Thoracic aorta (tissue), 2 donors: ENCODE measurements at places on chromosomes 1 and 21.

- no peaks in the 10 kb centered on the region for H3K27me3 ChIP-seq
- H3K4me3 ChIP-seq: peak within 1 kb of the TSS; percentile 39
- H3K36me3 ChIP-seq: no peaks in the 10 kb centered on the region
- no peak within 1 kb of the TSS for H3K27ac ChIP-seq
- no peaks in the 10 kb centered on the region for H3K4me1 ChIP-seq
Observed at GRCh38 chr1:50108497-50109059, at the start of gene ELAVL4. Gene ELAVL4 (plus strand): TSS chr1:50108920. CDS start chr1:50109190, 270 bp downstream.

- peaks cover 4% of the 10 kb centered on the region for H3K36me3 ChIP-seq
- DNase-seq: no peak
- H3K27ac ChIP-seq: no peak overlapping the region
- H3K27me3 ChIP-seq: no peaks in the 10 kb centered on the region
- no peak overlapping the region for H3K4me3 ChIP-seq
Observed at GRCh38 chr1:65225179-65225578, 77.2 kb downstream of the AK4 start.

DNA sequence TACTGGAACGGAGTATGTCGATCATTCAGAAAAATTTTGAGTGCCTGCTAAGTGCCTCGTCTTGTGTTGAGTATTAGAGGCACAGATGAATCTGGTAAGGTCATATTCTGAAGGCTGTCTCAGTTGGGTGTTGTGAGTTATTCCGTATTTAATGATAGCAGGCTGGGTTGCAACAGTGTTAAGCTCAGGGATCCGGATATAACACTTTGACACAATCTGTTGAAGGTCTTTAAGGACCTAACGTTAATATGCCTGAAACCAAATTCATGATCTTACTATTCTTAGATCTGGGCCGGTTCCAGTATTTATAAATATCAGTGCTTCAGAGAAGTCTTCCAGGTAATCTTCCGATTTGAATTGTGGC, 555 bp downstream of the PRPF38A start:
- H3K27me3 ChIP-seq: no peaks in the 10 kb centered on the region
- H3K4me1 ChIP-seq: peaks cover 14% of the 10 kb centered on the region
- peak overlapping the region; percentile 82 for H3K27ac ChIP-seq
- H3K4me3 ChIP-seq: peak overlapping the region; percentile 95
- peaks cover 12% of the 10 kb centered on the region for H3K36me3 ChIP-seq

GRCh38 chr1:106926803-106927582, 129.5 kb upstream of the PRMT6 start:
- H3K27ac ChIP-seq: no peak overlapping the region
- no peaks in the 10 kb centered on the region for H3K36me3 ChIP-seq
- no peaks in the 10 kb centered on the region for H3K4me1 ChIP-seq
- no peak overlapping the region for H3K4me3 ChIP-seq
- no peak for DNase-seq

- H3K27me3 ChIP-seq: no peaks in the 10 kb centered on the region
- DNase-seq: no peak
- peaks cover 7% of the 10 kb centered on the region for H3K4me1 ChIP-seq
- peak overlapping the region; percentile 90 for H3K4me3 ChIP-seq
Observed at GRCh38 chr1:61042466-61043009, 39.8 kb upstream of the NFIA start.

GRCh38 chr1:154466206-154466605, 35.8 kb upstream of the TDRD10 start:
- no peaks in the 10 kb centered on the region for H3K4me1 ChIP-seq
- H3K27me3 ChIP-seq: no peaks in the 10 kb centered on the region
- H3K27ac ChIP-seq: no peak overlapping the region

DNA sequence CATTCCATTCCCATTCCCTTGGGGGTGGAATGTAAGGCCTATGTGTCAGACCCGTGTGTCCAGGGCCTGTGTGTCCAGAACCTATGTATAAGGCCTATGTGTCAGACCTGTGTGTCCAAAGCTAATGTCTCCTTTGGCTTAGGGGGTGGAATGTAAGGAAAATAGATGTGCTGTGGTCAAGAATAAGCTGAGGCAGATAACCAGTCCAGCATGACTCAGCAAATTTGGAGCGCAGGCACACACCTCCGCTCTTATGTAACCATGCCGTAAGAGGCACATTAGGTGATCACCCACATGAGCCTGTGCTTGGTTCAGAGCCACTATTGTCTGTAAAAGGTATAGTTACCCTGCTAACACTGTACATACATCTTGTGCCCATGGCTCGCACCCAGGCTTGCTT, 150.8 kb upstream of the SGIP1 start:
- peaks cover 3% of the 10 kb centered on the region for H3K4me1 ChIP-seq
- H3K27ac ChIP-seq: no peak overlapping the region
- H3K36me3 ChIP-seq: no peaks in the 10 kb centered on the region
- no peaks in the 10 kb centered on the region for H3K27me3 ChIP-seq
- no peak for DNase-seq

DNA sequence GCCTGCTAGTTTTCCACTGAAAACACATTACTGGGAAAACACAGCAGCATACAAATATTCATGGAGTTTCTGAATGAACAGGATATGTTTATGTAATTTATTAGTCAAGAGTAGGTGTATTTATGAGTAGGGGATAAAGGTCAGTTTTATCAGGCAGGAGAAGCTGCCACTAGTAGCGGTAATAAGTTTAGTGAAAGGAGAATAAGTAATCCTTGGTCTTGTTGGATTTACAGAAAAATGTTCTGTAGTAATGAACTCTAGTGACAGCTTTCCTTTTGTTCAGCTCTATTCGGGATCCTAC, 1.2 kb downstream of the MAST2 start:
- H3K36me3 ChIP-seq: peaks cover 4% of the 10 kb centered on the region
- DNase-seq: no peak
- H3K27ac ChIP-seq: no peak overlapping the region
- H3K27me3 ChIP-seq: no peaks in the 10 kb centered on the region
- peaks cover 4% of the 10 kb centered on the region for H3K4me1 ChIP-seq

DNA sequence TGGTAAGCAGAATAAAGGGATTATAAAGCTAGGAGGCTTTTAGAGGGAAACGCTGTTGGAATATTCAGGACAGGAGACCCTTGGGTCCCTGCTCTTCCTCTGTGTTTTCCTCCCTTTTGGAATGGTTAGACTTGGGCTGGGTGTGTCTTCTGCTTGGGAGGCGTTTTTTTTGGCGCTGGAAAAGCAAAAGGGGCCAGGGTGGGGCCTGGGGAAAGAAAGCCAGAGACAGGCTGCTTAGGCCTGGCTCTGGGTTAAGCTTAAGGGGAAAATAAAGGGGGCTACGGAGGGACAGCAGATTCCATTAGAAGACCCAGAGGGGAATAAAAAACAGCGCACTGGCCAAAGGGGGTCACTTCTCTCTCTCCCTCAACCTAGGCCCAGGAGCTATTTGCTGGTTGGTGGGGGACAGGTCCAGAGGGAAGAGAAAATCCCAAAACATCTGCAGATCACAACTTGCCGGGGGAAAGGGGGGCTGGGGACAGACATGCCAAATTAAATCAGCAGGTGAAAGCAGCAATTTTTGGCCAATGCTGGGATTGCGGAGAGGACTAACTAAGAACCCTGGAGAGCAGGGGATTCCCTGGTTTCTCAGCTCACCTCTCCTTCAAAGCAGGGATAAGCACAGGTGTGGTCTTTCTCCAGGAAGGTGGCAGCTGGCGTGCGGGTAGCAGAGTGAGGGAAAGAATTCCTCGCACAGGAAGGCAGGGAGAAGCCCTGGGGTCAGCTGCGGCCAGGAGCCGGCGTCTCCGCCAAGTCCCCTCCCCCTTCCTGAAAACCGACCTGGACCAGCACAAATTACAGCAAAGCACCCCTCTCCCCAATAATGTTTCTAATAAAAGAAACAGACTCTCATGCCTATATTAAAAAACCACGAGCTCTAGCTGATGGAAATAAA, 82.2 kb upstream of the AK4 start:
- H3K27me3 ChIP-seq: no peaks in the 10 kb centered on the region
- no peak for DNase-seq
- H3K4me1 ChIP-seq: peaks cover 31% of the 10 kb centered on the region
- peak overlapping the region; percentile 83 for H3K4me3 ChIP-seq
- H3K36me3 ChIP-seq: peaks cover 3% of the 10 kb centered on the region
- H3K27ac ChIP-seq: peak overlapping the region; percentile 95
